CD4-positive, alpha-beta T cell treated with Interleukin-2 at 100 ng/mL for 4 hours (primary cell): ENCODE measurements at places on chromosomes 12 and 14.

- no peak for DNase-seq
Observed at GRCh38 chr14:97785495-97785894, 988.3 kb downstream of the VRK1 start.

DNA sequence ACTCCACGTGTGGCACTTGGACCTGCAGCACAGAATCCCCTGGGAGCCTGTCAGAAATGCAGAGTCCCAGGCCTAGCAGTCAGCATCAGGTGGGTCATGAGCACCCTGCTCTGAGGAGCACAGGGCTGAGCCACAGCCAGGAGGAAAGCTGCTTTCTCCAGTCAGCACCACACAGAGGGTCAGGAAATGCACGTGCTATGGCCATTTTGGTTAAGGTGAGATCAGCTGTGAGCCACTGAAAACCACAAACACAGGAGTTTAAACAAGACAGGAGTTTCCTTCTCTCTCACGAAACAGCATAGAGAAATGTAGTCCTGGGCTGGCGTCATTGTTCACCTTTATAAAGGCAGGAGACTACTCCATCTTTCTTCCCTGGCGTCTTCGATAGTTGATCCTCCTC lies 204.5 kb upstream of the SFSWAP start:
- DNase-seq = no peak

- DNase-seq = no peak
Observed at GRCh38 chr14:24850072-24850471, 199.9 kb downstream of the STXBP6 start.

DNA sequence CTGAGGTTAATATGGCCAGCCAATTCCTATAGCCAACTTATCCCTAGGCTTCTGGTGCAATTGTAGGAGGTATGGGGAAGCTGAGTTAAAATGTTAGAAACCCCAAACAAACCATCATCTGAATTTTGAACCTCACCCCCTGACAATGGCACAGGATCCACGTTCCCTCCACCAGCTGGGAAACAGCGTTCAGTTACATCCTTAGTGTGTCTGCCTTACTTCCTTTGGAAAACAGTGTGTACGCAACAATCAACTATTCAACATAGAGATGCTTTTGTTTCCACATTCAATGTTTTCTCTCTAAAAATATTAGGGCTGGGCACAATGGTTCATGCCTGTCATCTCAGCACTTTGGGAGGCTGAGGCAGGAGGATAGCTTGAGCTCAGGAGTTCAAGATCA lies 203.4 kb downstream of the TTC7B start:
- no peak for DNase-seq

- no peak for DNase-seq
Observed at GRCh38 chr12:86186449-86186848, 69.7 kb downstream of the MGAT4C start.

- DNase-seq = no peak
Observed at GRCh38 chr12:14826491-14826890, 12.5 kb upstream of the SMCO3 start.

- DNase-seq = no peak
Observed at GRCh38 chr14:100731846-100732765, 5.4 kb downstream of the DLK1 start.

DNA sequence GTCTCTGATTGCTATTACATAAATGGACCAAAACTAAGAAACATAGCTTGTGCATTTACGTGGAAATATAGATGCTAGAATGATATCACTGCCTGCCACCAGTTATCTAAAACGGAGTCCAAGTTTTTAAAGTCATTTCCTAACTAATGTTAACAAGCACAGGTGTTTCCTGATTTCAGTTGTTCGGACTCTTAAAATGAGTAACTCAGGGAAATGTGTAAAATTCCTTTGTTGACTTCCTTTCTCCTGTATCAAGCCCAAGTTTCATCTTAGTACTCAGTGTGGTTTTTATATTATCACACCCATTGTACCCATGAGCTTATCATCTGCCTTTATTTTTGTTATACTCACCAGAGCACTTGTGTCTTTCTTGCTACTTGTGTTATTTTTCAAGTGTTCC lies 13.2 kb upstream of the PRKCH start:
- no peak for DNase-seq

DNA sequence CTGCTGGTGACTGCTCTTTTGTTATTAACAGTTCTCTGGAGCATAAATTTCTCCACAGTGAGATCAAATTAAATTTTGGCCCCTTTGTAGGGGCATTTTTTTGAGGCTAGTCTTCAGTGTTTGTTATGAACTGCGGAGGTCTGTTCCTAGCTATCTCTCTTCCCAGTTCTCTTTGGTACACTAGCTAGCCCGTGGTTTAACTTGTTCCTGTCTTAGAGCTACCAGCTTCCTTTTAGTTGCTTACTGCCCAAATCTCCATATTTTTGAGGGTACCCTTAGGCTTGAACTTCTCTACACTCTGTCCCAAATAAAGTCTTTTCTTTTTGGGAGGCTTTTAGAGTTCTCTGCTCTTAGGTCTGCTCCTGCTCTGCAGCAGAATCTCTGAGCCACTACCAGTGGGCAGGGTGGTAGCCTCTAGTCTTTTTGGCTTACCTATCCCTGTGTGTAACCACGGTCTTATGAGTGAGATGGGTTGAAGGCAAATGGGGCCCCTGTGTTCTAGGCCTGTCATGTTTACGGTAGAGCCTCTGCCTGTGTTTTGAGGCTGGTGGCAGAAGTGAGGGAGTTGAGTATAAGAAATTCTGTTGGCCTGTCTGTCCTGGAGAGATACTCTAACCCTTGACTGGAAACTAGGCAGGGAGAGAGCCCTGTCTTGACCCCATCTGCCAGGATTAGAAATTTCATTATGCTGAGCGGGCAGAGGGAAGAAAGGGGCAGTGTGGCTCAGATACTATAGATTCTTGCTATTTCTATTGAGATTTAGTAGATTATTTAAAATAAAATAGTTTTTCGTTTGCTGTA lies 21.0 kb downstream of the CNOT2 start:
- no peak for DNase-seq

GRCh38 chr14:22545842-22546721 lies 42.9 kb downstream of the DAD1 start:
- DNase-seq = no peak

GRCh38 chr12:65528127-65528526 lies 249.6 kb downstream of the MSRB3 start:
- DNase-seq = no peak

DNA sequence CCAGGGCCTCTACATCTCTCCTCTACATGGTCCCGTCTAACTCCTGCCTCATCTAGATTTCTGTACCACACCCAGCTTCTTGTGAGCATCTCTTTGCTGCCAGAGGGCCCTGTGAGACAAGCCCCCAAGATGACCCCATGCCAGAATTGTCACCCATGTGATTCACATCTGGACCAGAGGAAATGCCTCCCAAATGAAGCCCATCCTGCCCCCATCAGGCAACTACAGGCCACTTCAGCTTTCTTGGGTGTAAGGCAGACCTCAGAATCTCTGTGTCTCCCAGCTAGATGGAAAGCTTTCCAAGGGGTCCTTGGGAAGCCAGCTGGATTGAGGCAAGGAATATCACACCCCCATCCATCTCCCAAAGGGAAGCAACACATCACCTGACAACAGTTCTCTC lies 9.3 kb upstream of the OAS3 start:
- DNase-seq = no peak

GRCh38 chr14:50823051-50823761 lies 7.8 kb downstream of the NIN start:
- DNase-seq = no peak

DNA sequence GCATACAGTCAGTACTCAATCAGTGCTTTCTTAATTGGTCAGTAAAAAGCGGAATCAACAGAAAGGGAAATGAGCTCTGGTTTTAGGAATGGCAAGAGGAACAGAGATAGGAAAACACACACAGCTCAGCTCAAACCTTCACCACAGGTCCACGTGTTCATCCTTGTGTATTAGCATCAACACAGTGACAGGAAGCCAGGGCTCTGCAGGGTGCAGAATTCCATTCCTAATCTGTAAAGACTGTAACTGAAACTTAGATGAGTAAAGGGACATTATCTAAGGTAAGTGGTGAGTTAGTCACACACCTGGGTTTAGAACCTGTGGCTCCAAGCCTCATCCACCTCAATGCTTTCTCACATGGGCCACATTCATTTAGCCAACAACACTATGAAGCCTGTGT lies 1242.2 kb upstream of the TMEM132C start:
- DNase-seq = no peak

DNA sequence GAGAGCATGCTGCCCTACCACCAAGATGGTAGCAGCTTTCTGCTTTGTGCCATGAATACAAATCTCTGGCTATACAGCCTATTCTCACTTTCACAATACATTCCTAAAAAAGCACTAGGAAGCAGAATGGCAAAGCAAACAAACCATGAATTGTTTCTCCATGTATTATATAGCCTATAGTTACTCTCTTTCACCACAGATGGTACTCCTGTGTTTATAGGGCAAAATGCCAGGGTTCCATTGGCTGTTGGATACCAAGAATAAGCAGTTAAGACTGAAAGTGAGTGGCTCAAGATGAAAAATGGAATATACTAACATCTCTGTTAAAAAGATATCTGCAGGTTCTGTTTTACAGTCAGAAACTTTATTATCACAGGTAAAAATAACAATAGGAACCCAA lies 11.1 kb downstream of the ARF3 start:
- DNase-seq = no peak
